Dermis blood vessel endothelial cell (primary cell): ENCODE measurements at places on chromosomes 1 and 21. TPM values are rescaled to one million over a fixed set of nuclear protein-coding genes. Genes with fewer than 3 reads are reported as not detected.

GRCh38 chr1:167663002-167663772 lies 33.2 kb downstream of the RCSD1 start:
- peak; percentile 43 for DNase-seq

GRCh38 chr1:117447661-117448060 lies 80.4 kb downstream of the MAN1A2 start:
- DNase-seq, result no peak

DNA sequence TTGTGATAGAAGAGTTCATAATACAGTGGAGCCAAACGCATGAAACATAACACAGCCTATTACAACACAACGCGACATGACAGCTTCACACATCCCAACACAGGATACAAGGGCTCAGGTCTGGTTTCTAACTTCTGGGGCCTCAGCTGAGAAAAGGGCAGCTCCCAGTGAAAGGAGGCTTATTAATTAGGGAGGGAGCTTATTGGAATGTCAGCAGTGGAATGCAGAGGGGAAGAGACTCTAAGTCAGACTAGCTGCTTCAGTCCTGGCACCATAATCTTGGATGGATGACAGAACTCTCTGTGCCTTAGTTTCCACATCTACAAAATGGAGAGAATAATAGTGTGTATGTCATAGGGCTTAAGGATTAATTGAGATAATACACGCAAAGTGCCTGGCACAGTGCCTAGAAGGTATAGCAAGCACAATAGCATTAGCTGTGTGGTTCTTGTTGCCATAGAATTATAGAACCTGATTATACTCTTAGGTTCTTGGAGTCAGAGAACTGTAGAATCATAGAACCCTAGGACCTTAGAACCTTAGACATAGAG lies 22.7 kb upstream of the SLC2A1 start:
- no peak for DNase-seq

DNA sequence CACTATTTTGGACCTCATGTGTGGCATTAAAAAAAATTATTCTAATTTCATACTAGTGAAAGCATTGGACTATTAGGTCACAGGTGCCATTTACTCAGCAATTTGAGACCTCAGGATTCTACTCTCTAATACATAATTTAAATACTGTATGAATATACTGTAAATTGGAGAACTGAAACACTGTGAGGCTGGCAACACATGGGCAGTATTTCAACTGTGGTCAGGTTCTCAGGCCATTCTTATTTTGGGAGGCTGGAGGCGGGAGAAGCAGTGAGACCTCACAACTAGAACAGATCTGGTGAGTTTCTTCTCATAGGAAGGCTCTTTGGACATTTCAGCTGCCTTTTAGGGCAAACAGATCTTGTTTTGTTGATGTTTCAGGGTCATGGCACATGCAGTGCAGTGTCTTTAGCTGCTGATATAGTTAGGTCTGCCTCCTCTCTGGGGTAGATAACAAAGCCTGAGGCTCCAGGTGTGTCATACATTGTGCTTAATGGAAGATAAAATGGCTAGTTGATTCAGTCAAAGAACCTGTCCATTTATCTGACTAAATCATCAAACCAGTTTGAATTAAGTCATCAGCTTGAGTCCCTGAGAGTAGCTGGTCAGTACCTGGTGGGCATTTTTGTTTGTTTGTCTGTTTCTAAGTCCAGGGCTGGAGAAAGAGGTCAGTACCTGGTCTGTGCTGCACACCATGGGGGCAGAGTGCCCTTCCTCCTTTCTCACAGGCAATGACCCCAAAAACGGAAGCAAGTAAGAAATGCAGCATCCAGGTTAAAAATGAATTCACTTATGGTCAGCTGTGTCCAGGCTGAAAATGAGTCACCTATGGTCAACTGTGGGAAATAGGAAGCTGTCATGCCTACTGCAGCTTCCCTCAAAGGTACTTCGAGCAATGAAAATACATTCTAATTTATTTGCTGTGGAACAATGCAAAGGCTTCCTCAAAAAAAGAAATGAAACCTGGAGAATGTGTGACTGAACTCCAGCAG lies 216.2 kb downstream of the SDCCAG8 start:
- peak; percentile 81 for DNase-seq

DNA sequence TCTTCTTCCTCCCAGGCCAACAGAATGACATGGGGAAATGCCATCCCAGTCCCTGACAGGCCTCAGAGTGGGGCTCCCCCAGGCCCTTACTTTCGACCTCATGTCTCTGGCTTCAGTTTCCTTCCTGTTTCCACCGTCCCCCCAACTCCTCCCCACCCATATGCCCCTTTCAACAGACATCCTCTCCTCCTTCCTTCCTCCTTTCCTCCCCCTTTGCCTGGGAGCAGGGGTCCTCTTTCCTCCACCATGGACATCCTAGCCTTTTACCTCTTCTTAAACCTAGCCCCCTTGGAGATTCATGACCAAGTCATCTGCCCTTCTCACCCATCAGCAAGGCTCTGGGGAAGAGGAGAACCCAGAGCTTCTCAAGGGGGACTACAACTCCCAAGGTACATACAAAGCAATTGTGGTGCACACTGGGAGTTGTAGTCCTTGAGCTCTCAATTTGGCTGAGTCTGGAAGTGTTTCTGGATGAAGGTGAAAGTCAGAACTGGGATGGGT lies 4.0 kb downstream of the ZBTB7B start:
- peak; percentile 34 for DNase-seq

GRCh38 chr1:25875154-25875855 lies at the start of gene PAQR7:
Gene PAQR7 (minus strand): TSS chr1:25875708. CDS start chr1:25863839, 11,869 bp downstream.
- peak; percentile 78 for DNase-seq

- no peak for DNase-seq
These were observed 3.9 kb downstream of the TACSTD2 start for GRCh38 chr1:58573138-58573537.

GRCh38 chr1:30476476-30476875 lies 246.9 kb downstream of the MATN1 start:
- no peak for DNase-seq

- DNase-seq, result no peak
These were observed 3.9 kb upstream of the DENND2D start for GRCh38 chr1:111204201-111204982.

DNA sequence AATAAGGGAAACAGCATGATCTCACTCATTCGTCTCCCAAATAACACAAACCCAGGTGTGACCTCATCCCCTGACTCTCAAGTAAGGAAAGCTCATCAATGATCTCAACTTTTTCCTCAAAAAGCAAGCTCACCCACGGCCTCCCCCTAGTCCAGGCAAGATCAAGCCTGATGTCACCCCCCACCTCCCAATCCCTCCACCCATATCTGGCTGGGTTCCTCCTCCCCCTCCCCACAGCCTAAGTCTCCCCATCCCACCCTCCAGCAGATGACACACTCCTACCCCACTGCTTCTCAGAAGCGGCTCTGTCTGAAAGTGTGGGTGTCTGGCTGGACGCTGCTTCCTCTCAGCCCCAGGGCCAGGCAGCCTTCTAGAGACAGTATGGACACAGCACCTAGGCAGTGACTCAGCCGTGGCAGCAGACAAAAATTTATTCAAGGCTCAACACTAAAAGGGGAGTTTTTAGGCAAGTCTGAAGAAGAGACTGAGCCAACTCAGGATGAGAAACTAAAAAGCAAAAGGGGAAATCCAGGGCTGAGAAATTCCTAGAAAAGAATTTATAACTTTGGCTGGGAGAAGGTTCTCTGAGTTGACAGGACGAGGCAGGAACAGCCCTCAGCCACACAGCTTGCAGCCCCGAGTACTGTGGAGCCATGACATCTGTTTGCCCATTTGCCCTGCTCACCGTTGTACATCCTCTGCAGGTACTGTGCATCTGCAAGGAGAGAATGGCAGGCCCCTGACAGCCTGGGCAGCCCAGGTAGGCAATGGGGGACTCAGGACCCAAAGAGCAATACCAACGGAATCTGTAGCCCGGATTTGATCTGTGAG lies 81.6 kb upstream of the LRRC8D start:
- DNase-seq, result no peak

DNA sequence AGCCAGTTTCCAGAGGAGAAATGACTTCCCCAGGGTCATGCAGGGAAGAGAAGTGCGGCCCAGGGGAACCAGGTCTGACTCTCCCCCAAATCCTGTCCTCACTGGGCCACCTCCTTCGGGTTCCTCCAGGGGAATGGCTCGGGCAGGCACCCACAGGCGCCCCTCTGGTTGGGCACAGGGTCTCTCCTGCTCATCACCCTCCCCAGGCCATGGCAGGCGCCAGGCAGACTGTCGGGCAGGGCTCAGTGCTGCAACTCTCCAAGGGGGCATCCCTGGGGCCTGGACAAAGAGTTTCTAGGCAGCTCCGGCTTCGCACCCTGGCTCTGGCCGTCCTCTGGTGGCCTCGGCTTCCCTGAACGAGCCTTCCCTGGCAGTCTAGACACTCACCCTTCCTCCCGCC lies 75.6 kb downstream of the MEGF6 start:
- DNase-seq, result no peak

GRCh38 chr1:48236716-48237470 lies 14.4 kb downstream of the SLC5A9 start:
- DNase-seq, result peak; percentile 60

- no peak for DNase-seq
These were observed 27.7 kb upstream of the CSF3R start for GRCh38 chr1:36510418-36510817.

DNA sequence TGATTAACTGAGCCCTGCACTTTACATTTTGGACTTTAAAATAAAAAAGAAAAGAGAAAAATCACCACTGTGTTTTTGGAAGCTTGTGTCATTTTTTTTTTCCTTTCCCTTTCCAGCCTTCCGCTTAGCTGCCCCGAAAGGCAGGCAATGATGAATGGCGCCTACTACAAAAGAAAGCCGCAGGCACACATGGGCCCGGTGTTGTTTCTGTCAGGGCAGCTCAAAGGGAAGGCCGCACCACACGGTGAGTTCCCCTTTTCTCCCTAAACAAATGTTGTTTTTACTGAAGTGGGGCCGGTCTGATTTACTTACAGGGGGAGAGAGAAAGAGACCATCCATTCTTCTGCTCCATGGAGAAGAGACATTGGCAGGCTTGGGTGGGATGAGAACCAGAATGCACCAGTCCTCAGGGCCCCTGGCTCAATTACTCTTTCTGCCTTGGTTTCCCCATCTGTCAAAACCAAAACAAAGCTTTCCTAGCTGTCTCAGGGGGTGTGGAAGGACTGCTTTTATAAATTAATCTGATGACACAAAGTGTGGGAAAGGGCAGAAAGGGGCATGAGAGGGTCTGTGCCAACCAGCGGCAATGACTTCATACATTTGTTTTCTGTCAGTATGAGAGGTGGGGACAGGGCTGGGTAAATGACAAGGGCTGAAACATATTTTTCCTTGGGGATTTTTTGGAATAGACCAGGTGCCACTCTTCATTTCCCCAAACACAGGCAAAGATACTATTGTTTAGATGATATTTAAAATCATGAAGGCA lies 91.4 kb upstream of the PLXNA2 start:
- DNase-seq, result no peak

DNA sequence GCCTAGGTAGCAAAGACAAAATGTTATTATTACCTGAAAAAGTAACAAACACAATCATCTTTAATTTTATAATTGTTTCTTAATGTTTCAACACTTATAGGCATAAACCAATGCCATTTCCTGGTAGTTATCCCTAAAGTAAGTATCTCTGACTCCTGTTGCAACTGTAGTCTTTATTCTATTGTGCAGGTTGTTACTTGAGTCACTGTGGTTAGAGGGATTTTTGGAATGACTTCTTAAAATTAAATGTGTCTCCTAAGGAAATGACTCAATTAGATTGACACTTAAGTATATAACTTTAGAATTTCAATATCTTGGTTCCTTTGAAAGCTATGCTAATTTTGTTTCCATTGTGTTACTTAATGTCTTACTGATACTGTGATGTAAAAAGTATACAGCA lies 143.9 kb downstream of the PHTF1 start:
- DNase-seq, result peak; percentile 27

- peak; percentile 74 for DNase-seq
These were observed 262.0 kb downstream of the TNR start for GRCh38 chr1:175481126-175482070.

Gene CD247
- total RNA-seq, result 0.09 TPM in 1 of 2 replicates, not detected in the other

Gene FBLIM1
- total RNA-seq, result 195 and 296 TPM in 2 replicates

Gene CD5L
- not detected in 2 replicates for total RNA-seq

Gene DCST1
- not detected in 2 replicates for total RNA-seq

Gene UMODL1
- not detected in 2 replicates for total RNA-seq

Gene NIBAN1
- total RNA-seq, result 9.6 and 43.1 TPM in 2 replicates

Gene NPR1
- total RNA-seq, result 54.4 and 56.5 TPM in 2 replicates
